Right lung (tissue), 10 donors: ENCODE measurements at places on chromosomes 6 and 20. TPM values are rescaled to one million over a fixed set of nuclear protein-coding genes. Genes with fewer than 3 reads are reported as not detected.
A peak's percentile ranks its signal among the peaks of the same experiment; 100 is the strongest.

DNA sequence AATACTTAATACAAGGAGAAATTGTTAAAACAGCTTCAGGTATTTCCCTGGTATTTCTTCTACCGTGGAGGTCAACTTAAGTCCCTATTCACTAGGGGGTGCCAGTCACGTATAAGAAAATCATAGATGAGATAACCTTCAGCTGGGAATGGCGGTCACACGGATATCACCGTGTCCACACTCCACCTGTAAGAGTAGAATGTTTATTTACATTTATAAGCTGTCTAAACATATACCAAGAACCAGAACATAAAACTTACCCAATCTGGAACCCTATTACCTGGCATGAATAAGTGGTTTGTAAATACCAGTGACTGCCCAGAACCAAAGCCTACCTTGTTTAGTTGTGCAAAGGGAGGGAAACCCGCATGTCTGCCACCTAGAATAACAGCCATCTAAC is 1.9 kb upstream of the ELOVL4 start:
- peak; percentile 5 for DNase-seq

- no peak for DNase-seq
Observed at GRCh38 chr6:158185729-158186456, 17.7 kb downstream of the GTF2H5 start.

GRCh38 chr6:145147981-145148749 is 587.2 kb downstream of the EPM2A start:
- no peak for DNase-seq

- no peak for DNase-seq
Observed at GRCh38 chr6:95117236-95117635, 460.1 kb upstream of the MANEA start.

DNA sequence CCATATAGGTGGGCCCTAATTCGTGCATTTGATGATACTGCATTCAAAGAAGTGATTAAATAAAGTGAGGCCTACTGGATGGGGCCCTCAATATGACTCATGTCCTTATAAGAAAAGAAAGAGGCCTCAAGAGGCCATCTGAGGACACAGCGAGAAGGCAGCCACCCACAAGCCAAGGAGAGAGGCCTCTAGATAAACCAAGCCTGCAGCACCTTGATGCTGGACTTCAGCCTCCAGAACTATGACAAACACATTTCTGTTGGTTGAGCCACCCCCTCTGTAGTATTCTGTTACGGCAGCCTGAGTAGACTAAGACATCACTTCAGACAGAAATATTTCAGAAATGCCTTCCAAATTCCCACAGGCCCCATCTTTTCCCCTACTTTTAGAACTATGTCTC is 82.5 kb upstream of the PLEKHG1 start:
- no peak for DNase-seq

GRCh38 chr6:37365791-37366190 is 12.0 kb downstream of the RNF8 start:
- DNase-seq: no peak

GRCh38 chr20:5393218-5393870 is 76.6 kb upstream of the PROKR2 start:
- no peak for DNase-seq

GRCh38 chr6:142011156-142011555 is 121.6 kb upstream of the GJE1 start:
- DNase-seq: no peak

GRCh38 chr6:89010825-89011224 is 47.4 kb upstream of the RNGTT start:
- no peak for DNase-seq

DNA sequence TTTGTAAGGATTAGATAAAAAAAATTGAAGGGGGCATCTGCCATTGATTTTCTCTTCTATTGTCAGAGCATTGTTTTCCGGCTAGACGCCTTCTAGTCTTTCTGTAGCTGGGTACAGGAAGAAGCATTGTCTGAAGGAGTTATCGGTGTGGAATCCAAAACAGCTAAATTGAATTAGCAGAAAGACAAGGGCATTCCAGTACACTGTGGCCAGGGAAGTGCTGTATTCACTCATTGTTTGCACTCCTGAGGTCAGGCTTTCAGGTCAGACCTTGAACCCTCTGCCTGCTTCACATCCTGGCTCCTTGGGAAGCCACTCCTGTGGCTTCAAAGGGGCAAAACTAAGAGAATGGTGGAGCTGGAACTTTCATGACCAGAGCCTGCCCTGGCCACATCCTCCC is 81.1 kb upstream of the SNAP25 start:
- DNase-seq: no peak

- DNase-seq: no peak
Observed at GRCh38 chr6:46191961-46192360, 21.2 kb upstream of the ENPP5 start.

- DNase-seq: no peak
Observed at GRCh38 chr6:15735567-15736265, 72.9 kb upstream of the DTNBP1 start.

DNA sequence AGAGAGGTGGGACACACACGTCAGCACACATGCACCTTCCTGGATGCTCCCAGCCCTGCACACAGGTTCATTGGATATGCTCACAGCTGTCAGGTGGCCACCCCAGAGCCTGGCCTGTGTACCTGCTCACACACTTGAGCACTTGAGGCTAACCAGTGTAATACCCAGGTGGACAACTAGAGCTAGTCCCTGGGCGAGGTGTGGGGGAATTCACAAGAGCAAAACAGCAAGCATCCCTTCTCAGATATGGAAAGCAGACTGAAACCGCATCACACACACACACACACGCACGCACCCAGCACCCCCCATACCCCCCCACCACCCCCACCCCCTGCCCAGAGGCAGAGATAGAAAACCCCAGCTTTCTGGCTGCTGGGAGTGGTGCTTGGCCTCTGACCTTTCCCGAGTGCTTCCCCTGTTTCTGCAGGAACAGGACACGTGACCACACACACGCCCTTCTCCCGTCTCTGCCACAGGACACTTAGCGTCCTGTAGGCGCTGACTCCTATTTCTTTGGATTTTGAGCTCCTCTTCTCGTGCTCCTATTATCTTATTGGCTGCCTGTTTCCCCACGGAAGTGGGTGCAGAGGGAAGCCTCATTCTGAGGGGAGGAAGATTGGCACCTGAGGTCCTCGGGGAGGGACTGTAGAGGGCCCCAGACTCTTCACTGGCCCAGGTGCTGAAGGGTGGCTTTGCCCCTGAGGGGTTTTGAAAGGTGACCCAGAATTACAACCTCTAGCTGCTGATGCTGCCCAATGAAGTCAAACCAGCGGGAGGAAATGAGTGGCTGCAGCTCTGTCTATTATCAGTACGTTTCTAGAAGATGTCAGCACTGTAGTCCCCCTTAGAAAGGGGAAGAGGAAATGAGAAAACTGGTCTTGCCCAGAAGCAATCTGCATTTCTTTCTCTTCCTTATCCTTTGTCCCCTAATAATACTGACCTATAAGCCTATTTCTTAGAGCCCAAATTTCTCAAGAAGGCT is 65.8 kb downstream of the SYTL3 start:
- no peak for DNase-seq

- DNase-seq: no peak
Observed at GRCh38 chr20:58864346-58864745, 11.8 kb downstream of the GNAS start.

- no peak for DNase-seq
Observed at GRCh38 chr6:158158123-158158522, 9.9 kb downstream of the SERAC1 start.

GRCh38 chr6:167797011-167797471 is 29.7 kb upstream of the AFDN start:
- no peak for DNase-seq

GRCh38 chr20:5652626-5653553 is 97.3 kb upstream of the SHLD1 start:
- DNase-seq: no peak

GRCh38 chr20:54726687-54727300 is 251.4 kb downstream of the DOK5 start:
- DNase-seq: peak; percentile 31

- no peak for DNase-seq
Observed at GRCh38 chr20:11084508-11084907, 410.7 kb upstream of the JAG1 start.

DNA sequence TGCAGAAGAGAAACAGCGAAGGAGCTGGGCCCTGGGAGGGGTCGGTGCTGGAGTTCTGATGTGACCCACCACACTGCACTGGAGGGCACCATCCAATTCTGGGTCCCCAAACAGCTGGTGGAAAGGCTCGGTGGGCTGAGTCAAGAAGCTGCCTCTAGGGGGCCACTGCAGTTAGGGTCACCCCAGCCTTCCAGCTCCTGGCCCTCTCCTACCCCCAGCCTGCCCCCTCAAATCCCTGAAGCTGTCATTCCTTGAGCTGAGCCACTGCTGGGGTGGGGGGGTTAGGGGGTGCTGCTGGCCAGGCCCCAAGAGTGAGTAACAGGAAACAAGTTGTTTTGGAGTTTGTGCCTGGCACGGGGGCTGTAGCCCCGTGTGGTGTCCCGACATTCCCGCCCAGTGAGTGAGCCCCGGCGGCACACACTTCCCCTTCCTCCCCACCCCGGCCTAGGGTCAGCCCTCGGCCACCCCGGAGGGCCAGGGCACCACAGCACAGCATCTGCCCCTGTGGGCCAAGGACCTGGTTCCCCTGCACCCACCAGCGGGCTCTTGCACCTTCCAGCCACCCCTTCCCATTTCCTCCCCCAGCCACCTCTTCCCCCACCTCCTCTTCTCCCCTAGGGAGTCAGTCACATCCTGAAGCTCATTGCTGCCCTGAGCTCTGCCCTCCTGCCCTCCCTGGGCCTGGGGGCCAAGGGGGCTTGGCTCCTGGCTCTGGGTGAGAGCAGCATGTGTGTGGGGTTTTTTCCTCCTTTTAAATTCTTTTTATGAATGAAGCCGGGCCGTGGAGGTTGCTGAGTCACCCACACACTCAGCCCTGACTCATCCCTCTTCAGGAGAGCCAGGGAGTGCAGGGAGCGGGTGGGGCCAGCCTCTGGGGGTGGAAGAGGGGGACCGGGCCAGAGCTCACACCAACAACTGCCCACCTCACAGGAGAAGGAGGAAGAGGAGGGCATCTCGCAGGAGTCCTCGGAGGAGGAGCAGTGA is 4.6 kb downstream of the SMIM29 start:
- DNase-seq: no peak

DNA sequence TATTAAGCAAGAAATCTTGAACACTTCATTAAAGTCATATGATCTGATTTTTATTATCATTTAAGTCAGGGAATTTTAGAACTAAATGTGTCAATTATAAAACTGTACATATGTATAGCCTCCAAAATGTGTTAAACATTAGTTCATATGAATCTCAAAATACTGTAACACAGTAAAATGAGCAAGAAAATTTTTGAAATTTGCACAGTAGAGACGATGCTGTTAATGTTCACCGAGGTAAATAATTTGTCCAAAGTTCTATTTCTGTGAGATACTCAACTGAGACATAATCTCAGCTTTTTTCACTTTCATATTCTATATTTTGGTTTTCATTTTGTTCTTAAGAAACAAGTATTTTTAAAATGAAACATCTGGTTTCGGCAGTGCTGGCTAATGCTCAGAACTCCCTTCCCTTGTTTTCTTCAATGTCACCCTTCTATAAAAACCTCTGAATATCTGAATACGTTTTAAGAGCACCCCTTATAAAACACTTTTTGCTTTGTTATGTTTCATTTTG is 353.1 kb downstream of the LAMA2 start:
- peak; percentile 47 for DNase-seq

DNA sequence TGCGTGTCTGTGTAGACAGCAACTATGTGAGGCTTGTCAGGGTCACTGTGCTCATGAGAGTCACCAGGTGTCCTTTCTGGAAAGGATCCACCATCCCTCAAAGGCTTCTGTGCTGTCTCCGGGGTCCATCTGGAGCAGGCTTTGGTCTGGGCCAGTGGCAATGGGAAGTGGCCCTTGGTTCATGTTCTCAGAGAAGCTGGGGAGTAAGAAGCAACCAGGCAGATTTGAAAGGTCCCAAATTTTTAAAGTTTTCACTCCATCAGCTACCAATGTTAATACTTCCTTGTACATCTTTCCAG is 68.2 kb downstream of the GCNT2 start:
- no peak for DNase-seq

DNA sequence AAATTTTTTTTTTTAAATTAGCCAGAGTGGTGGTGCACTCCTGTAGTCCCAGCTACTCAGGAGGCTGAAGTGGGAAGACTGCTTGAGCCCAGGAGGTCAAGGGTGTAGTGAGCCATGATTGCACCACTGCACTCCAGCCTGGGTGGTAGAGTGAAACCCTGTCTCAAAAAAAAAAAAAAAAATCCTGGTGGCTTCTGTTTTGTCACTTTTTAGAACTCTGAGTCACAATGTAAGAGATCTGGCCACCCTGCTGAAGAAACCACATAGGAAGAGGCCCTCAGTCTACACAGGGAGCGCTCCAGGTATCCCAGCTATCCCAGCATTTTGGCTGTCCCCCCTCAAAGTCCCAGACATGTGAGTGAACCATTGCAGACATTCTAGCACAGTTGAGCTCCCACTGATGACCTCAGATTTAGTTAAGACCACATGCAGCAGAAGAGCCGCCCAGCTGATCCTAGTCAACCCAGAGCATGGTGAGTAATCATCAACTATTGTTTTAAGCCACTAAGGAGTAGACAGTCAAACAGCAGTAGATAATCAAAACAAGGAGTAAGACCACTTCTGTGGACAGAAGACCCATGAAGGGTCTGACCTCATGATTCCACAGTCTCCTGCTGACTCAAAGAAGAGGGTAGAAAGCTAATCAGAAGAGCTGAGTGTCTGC is 12.7 kb upstream of the ARFGEF2 start:
- no peak for DNase-seq

- DNase-seq: no peak
Observed at GRCh38 chr6:134680021-134680420, 269.9 kb downstream of the ALDH8A1 start.

- no peak for DNase-seq
Observed at GRCh38 chr20:62493886-62494285, 18.1 kb upstream of the GATA5 start.

- no peak for DNase-seq
Observed at GRCh38 chr20:12371990-12372389, 454.3 kb downstream of the BTBD3 start.

CST4 gene
- polyA plus RNA-seq: not detected

EEF1A1 gene
- polyA plus RNA-seq: 25,548 TPM

CLIC5 gene
- polyA plus RNA-seq: 6.7 TPM

NMBR gene
- 0.45 TPM for polyA plus RNA-seq

PGC gene
- polyA plus RNA-seq: 5.4 TPM

EYA2 gene
- 0.82 TPM for polyA plus RNA-seq

GDAP1L1 gene
- 0.14 TPM for polyA plus RNA-seq

ZNF334 gene
- polyA plus RNA-seq: 52.5 TPM

HLA-DMA gene
- 11.0 TPM for polyA plus RNA-seq

SLC22A1 gene
- 0.42 TPM for polyA plus RNA-seq

ZC2HC1B gene
- polyA plus RNA-seq: not detected

TOP1 gene
- 79.1 TPM for polyA plus RNA-seq

MYBL2 gene
- polyA plus RNA-seq: 15.7 TPM

MYB gene
- 3.6 TPM for polyA plus RNA-seq

ERVFRD-1 gene
- polyA plus RNA-seq: 0.15 TPM

TFAP2D gene
- polyA plus RNA-seq: not detected

GSTA2 gene
- not detected for polyA plus RNA-seq

LY6G6F gene
- 1.5 TPM for polyA plus RNA-seq
